ENCODE measurements at places on chromosomes 6 and 20.

- DNase-seq = no peak
These were observed 57.7 kb upstream of the CD83 start for GRCh38 chr6:14059791-14060436.

GRCh38 chr6:8558953-8559352, 123.6 kb upstream of the SLC35B3 start:
- DNase-seq = no peak

- no peak for DNase-seq
These were observed 744 bp downstream of the STAU1 start for GRCh38 chr20:49187330-49187850.

GRCh38 chr6:143376861-143377260, 73.6 kb downstream of the ADAT2 start:
- no peak for DNase-seq

Measured in activated T-helper 1 cell treated with anti-CD3 and anti-CD28 coated beads, Interleukin-2, amount 50 U/mL, for 16 hours (primary cell).